GM12865 (cell line): ENCODE measurements at places on chromosomes 2 and 18.

DNA sequence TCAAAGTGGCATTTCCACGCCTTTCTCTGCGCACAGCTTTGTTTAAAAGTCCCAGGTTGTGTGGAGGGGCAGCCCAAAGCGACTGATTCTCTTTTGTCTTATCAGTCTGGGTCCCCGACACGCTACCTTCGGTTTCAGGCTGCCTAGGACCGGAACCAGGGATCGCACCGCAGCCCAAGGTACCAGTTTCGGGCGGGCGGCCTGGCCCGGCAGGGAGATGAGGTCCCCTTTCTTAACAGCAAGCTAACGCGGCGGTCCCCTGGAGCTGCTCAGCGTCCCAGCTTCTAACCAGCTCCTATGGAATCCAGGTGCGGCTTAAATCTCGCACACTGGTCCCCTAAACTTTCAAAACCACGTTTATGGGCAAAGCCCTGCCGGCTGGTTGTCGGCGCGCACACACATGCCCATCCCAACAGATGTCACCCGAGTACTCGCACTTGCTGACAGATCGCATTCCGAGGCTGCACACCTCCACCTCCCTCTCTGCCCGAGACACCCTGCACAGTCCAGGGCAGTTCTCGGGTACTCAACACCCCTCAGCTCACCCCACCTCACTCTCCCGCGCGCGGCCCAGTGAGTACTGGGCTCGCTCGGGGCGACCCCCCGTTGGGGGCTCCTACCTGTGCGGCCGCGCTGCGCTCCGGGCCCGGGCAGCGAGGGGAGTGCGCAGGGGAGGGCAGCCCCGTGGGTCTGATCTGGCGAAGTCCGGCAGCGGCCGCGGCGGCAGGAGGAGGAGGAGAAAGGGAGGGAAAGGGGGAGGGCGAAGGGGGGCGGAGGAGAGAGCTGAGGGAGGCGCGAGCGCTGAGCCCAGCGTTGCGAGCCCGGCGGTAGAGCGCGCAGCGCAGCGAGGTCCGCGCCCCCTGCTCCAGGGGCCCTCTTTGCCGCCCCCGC lies at the start of gene EFEMP1:
Gene EFEMP1, minus strand, starts transcription at position 692 of the 891 bp plus-strand sequence. CDS start 1,342 bp downstream, outside the sequence.
- peak; percentile 74 for DNase-seq

DNA sequence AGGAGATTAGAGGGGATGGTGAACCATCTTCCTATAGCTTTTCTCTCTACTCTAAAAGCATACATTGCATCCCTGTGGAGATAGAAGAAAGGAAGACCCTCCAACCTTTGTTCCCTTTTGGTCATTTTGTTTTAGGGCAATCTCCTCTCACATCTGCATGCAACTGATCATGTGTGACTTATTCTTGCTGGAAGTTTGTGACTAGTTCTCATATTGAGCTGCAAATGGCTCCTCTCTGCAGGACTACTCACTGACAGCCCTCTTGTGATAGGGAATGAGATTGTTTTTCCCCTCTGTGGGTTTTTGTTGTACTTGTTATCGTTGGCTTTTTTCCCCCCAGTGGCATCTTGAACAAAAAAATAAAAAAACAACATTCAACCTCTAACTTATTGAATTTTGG lies 416.0 kb upstream of the CNTNAP5 start:
- DNase-seq: no peak

DNA sequence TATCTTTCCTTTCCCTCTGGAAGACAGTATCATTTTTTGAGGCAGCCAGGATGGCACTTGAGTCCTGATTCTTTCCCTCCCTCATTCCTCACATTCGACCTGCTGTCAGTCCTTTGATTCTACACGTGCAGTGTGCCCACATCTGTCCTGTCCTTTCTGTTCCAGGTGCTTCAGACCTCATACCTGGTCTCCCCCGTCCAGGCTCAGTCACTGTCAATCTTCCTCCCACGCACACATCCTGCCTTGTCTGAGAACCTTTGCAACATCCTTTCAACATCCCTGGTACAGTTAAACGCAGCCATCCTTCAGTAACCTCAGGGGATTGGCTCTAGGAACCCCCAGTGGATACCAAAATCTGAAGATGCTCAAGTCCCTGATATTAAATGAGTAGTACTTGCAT lies 10.1 kb downstream of the BCL2 start:
- DNase-seq: no peak

GRCh38 chr2:133936601-133937000 lies 317.3 kb upstream of the MGAT5 start:
- no peak for DNase-seq

DNA sequence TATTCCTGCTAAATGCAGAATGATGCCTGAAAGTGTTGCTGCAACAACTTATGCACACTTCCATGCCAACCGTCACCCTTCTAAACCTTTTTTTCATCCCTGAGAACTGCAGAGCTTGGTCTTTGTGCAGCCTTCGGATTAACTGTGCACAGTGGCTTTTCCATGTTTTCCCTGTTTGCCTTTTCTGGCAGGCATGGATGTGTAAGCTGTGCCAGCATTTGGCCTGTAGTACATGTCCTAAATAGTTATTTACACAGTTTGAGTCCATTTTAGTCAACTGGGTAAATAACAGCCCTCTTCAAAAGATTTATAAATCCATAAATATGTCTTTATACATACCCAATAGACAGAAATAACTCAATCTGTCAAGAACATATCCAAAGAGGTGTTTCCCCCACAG lies 31.5 kb downstream of the MEIS1 start:
- no peak for DNase-seq

- no peak for DNase-seq
Observed at GRCh38 chr18:79522451-79523205, 126.9 kb downstream of the NFATC1 start.

DNA sequence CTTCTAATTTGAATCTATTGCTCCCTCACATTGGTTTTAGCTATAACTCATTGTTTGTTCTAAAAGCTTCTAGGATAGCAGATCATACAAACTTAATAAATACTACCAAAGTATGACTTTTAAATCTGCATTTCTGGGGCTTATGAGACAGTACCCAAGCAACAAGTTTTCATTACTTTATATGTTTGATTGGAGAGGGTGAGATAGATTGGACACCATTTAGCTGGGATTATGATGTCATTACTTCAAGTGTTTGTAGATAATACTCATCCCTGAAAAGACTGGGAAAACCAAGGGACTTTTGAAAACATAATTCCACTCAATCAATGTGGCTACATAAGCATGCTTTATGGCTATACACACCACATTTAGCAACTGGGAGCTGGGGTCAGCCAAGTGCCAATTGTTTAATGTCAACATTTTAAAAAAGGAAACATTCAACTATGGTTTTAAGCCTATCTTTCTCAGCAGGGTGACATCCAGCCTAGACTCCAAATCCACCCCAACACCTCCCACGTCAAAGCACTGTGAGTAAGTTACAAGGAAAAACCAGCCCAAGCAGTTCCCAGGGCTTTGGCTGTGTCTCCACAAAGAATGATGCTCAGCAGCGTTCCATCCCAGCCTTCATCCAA lies 119.9 kb downstream of the ETAA1 start:
- no peak for DNase-seq

DNA sequence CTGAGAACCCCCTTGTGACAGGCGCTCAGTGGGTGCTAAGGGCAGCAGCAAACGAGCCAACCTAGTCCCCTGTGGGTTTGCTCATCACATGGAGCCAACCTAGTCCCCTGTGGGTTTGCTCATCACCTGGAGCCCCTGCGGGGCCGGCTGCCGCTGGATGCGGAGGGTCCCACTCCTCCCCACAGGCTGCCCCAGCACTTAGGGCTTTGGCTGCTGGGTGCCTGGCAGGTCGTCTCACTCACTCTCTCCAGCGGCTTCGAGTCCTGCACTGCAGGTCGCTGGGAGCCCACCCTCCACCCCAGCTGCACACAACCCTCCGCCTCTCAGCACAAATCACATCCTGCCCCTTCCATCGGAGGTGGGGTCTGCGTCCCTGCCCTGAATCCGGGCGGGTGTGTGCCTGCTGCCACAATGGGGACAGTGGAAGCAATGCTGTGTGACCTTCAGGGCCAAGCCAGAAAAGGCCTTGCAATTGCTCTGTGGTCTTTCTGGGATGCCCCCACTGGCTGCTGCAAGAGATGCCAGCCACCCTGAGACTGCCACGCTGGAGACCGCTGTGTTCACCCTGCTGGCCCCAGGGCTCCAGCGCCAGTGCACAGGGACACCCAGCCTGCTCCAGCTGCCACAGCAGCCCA lies 248.1 kb upstream of the SALL3 start:
- no peak for DNase-seq

- peak; percentile 69 for DNase-seq
Observed at GRCh38 chr2:213934560-213934959, 476.3 kb upstream of the VWC2L start.

DNA sequence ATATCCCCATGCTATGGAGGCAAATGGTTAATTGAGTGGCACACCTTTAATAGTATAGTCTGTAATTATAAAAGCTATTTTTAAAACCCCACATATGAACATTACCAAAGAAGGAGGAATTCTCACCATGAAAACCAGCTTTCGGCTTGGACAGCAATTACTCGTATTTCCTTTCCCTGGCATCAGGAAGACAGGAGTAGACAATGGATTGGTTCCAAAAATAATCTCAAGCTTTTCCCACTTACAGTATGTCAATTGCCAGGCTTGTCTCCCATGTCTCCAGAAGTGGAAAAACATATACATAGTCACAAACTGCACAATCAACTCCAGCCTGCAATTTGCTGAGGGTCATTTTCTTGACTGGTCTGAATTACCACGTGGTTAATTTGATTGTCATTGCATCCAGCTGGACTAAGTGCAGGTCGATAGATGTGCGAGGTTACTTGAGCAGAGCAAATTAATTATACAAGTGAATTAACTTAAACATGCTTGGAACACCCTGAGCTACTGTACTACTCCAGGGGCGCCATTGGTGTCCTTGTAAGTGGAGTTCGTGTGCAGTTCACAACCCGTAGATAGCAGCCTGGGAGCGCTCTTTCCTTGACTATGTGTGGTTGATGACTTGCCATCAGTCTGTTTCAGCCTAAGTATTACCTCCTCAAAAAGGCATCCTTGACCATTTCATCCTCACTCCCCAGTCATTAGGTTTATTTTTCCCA lies 124.3 kb upstream of the PELI1 start:
- DNase-seq: no peak

DNA sequence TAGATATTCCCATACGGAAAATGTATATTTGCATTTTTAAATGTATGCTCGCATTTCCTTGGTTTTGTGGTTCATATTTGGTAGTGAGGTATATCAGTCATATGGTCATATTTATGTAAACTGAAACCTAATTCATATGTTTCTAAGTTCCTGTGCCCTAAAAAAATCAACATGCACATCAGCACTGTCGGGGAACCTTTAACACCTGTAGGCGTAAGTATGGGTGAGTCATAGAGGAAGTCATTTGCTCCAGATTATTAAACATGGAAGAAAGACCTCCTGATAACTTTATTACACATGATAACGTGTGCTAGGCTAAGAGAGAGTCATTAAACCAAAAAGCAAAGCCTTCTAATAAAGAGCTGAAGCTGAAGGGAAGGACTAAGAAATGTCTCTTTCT lies 437.7 kb downstream of the NRXN1 start:
- no peak for DNase-seq

- DNase-seq: no peak
Observed at GRCh38 chr2:231581328-231581727, 11.3 kb upstream of the TEX44 start.

- DNase-seq: no peak
Observed at GRCh38 chr18:62690236-62690815, 25.0 kb upstream of the PHLPP1 start.
